ENCODE measurements at places on chromosomes 6 and 20.

- DNase-seq, result no peak
These were observed 78.3 kb downstream of the SCAND1 start for GRCh38 chr20:35876033-35876320.

DNA sequence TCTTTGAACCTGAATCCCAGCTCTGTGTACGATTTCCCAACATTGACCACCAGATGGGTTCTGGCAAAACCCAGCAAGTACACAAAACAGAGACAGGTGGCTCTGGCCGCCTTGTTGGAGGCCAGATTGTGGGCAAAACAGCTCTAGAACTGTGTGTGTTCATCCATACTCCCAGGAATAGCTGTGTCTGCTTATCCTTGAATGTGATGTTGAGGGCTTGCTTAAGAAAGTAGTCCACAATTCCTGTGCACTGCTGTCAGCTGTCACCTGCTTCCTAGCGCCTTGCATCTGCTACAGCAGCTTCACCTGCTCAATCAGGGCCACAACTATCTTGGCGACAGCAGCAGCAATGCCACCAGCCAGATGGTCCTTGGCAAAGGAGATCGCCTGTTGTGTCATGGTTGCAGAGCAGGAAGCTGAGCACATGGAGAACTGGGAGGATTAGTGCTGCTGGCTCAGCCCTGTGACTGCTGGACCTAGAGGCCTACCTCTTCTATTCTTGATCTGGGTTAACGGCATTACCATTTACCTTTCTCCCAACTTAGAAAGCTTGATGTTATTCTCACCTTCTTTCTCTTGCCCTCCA lies 3.7 kb upstream of the SMAP1 start:
- DNase-seq, result no peak

GRCh38 chr6:128507337-128508310 lies 12.8 kb downstream of the PTPRK start:
- no peak for DNase-seq

GRCh38 chr6:85191656-85192055 lies 258.2 kb upstream of the NT5E start:
- no peak for DNase-seq

DNA sequence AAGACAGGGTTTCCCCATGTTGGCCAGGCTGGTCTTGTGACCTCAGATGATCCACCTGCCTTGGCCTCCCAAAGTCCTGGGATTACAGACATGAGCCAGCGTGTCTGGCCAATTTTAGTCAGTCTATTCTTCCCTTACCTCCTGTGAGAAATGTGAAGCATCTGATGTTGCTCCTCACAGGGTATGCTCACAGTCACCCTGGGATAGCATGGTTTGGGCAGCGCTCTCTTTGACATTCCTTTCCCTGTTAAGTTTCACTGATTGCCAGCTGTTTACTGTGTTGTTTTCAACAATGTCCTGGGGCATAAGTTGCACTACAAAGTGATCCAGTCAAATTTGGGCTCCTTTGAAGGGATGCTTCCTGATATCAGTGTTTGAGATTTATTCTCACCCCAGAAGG lies 13.1 kb downstream of the CDC5L start:
- DNase-seq, result no peak
